ENCODE measurements at places on chromosomes 13 and 19. TPM values are rescaled to one million over a fixed set of nuclear protein-coding genes. Genes with fewer than 3 reads are reported as not detected.
A peak's percentile ranks its signal among the peaks of the same experiment; 100 is the strongest.

Gene PODNL1
- 0.69 TPM for total RNA-seq

GRCh38 chr13:28181413-28181812 lies 43.1 kb downstream of the PAN3 start:
- no peak for DNase-seq

Gene CACNG6
- not detected for total RNA-seq

- no peak for DNase-seq
Observed at GRCh38 chr13:48902368-48902767, 73.3 kb upstream of the FNDC3A start.

Gene MARCHF2
- 252 TPM for total RNA-seq

Gene GJB6
- not detected for total RNA-seq

- DNase-seq: peak; percentile 50
Observed at GRCh38 chr13:43273362-43273761, 250.0 kb downstream of the DNAJC15 start.

Gene IGFL4
- total RNA-seq: not detected
